Activated T-cell treated with anti-CD3 and anti-CD28 coated beads for 24 hours (primary cell): ENCODE measurements at places on chromosomes 7 and 10.

- no peak for DNase-seq
These were observed 133.2 kb downstream of the PKD1L1 start for GRCh38 chr7:47814905-47815613.

DNA sequence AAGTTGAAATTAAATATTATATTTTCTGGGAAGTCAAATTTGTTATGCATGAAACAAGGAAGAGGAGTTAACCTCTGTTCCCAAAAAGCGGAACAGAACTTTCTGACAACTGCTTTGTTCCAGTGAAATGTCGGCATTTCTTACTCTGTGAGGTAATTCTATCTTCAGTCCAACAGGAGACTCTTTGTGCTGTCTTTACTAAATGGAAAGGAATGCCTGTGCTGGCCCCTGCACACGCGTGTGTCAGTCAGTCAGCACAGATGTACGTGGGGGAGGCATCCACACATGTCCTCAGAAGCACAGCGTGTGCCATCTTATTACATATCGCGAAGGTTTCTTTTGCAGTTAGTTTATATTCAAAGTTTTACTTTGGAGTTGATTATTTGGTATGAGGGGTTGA lies 37.5 kb downstream of the NET1 start:
- no peak for DNase-seq

GRCh38 chr10:88946200-88946599 lies 6.4 kb downstream of the ACTA2 start:
- DNase-seq = no peak

DNA sequence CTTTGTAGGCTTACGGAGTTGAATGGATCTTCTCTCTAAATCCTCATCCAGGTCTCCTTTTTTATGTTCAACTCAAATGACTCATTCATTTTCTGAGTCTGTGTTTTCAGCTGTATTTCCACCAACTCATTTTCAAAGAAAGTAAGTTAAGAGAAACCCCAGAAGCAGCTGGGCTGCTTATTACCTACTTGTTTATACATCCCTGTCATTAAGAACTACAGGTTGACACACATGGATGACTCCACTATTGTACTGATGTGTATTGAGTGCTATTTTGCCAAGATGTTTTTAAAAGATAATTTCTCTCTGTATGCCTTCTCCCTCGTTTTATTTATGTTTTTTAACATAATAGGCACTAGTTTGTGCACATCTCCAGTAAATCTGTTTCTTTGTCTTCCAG lies 41.9 kb downstream of the DGKI start:
- DNase-seq = no peak

GRCh38 chr10:95397747-95398146 lies 106.9 kb upstream of the PDLIM1 start:
- DNase-seq = no peak

- DNase-seq = no peak
These were observed 107.3 kb downstream of the SMURF1 start for GRCh38 chr7:99036546-99037111.

DNA sequence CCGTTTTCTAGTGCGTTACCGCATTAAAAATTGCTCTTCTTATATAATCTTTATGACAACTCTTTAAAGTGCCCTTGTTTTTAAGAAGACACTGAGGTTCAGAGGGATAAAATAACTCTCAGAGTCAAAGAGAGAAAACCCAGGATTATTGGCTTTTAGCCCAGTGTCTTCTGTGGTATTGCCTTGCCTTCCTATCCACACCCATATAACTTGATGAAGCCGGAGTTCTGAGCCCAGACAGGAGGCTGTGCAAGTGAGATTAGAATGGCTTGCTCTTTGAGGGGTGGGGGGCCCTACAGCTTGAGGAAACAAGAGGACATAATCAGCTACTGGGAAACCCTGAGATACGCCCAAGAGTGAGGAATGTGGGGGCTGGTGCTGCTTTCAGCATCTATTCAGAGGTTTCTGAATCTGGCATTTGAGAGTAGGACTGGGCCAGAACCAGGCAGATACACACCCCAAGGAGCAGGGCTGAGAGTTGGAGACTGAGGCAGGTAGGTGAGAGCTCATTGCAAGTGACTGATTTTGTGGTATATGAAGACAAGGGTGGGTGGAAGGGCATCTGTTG lies 2.3 kb downstream of the PRXL2A start:
- DNase-seq = no peak

DNA sequence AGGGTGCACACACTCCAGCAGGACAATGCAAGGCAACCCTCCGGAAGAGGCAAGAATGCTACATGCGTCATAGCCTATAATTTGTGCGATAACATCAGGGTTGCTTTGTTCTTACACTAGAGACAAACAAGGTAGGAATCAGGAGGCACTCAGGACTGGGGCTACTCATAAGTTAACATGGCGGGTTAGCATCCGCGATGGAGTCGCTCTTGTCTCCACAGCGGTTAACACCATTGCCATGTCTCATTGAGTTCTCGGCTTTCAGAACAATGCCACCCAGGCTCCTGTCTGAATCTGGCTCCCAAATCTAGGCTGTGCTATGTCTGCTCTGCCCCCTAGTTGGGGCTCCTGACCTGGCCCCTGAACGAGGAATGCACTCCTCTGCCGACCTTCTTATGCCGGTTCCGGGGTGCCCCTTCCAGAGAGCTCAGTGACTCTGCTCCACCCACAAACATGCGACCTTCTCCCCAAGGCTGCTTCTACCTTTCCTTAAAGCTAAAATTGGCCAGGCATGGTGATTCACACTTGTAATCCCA lies 24.9 kb upstream of the SLF2 start:
- DNase-seq = no peak

- no peak for DNase-seq
These were observed 172.2 kb upstream of the PDE1C start for GRCh38 chr7:32242436-32242835.

GRCh38 chr7:244974-245373 lies 45.0 kb upstream of the FOXL3 start:
- no peak for DNase-seq

DNA sequence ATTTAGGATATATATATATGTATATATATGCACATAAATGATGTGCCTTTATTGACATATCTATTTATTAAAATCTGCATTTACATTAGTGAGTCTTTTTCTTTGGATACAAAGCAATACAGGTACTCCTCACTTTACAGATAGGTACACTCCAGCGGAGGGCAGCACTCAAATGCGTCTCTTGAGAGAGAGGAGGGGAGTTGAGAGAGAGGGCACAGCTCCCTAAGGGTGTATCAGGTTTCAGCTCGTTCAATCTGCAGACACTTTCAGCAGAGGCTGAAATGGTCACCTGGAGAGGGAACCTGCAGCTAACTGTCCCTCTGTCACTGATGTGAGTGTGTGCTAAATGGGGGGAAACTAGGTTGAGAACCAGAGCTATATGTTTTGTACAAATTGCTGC lies 21.5 kb downstream of the C10orf53 start:
- no peak for DNase-seq

DNA sequence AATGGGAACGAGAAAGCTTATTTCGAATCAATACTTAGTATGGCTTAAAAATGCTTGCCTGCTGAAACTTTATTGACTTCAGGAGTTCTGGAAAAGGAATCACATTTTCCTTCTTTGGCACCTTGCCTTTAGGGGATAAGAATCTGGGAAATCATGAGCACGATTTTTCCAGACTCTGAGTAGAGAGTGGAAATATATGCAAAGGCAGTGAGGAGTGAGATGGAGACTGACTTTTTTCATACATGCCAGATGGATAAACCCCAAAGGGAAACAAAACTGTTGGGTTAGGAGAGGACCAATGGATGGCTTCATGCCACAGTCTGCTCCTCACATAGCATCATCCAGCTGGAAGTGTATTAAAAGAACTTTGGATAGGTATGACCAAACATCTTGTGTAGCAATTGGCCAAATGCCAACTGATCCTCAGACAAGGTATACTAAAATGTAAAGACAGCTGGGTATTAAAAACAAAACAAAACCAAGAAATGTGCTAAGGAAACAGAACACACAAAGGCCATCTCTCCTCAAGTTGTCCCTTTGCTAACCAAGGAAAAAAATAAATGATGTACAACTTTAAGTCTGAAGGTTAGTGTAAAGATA lies 1.7 kb downstream of the COL28A1 start:
- DNase-seq = no peak

DNA sequence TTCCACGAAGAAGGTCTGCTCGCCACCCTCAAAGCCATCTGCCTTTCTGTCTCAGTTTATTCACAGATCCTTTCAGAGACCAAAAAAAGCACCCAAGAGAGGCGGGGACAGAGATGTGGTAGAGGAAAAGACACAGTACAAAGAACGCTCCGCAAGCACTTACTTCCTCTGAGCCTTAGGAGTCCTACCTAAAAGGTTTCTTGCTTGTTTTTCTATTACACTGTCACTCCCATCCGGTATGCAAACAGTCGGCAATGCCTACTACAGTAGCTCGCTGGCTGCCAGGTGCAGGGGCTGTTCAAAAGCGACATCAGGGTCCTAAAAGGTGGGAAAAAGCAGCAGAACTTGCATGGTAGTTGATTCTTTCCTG lies 816 bp downstream of the TECPR1 start:
- DNase-seq = peak; percentile 18

GRCh38 chr7:77425101-77426051 lies 9.2 kb upstream of the GSAP start:
- DNase-seq = no peak
